ENCODE measurements at places on chromosomes 13 and 19. TPM values are rescaled to one million over a fixed set of nuclear protein-coding genes. Genes with fewer than 3 reads are reported as not detected.

The RYR1 gene
- not detected for total RNA-seq

The SOX1 gene
- total RNA-seq = not detected

The ZNF625 gene
- total RNA-seq = 14.5 TPM

The ZNF181 gene
- 10.1 TPM for total RNA-seq

The GZMM gene
- not detected for total RNA-seq

The ZSWIM4 gene
- total RNA-seq = 16.6 TPM

The PSG6 gene
- not detected for total RNA-seq

The ZNF525 gene
- total RNA-seq = 8.5 TPM

The CCDC8 gene
- total RNA-seq = 25.0 TPM

The NAPSA gene
- total RNA-seq = 0.30 TPM

The ADGRL1 gene
- 1.5 TPM for total RNA-seq

Data from smooth muscle cell of the umbilical artery (primary cell).